ENCODE measurements at places on chromosomes 7 and 10.

GRCh38 chr10:128084364-128084763 is 41.9 kb downstream of the MKI67 start:
- DNase-seq = no peak

GRCh38 chr10:110068780-110069179 is 61.0 kb downstream of the ADD3 start:
- DNase-seq = no peak

- no peak for DNase-seq
Observed at GRCh38 chr10:87671139-87671815, 11.6 kb downstream of the PAPSS2 start.

- no peak for DNase-seq
Observed at GRCh38 chr10:97676770-97677581, 10.1 kb downstream of the AVPI1 start.

DNA sequence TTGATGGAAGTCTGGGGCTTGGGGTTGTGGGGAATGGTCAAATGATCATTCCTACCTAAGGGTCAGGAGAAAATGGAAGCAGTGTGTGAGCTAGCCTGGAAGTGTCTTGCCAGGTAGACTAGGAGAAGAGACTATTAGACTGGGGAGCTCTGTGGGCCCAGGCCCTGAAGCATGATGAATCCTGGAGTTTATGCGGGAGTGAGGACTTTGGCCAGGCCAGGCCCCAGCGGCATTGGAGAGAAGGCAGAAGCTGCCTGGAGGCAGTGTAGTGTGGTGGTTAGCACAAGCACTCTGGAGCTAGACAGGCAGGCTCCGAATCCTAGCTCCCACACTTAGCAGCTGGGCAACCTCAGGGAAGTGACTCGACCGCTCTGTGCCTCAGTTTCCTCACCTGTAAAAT is 29.3 kb downstream of the ZMIZ1 start:
- no peak for DNase-seq

- no peak for DNase-seq
Observed at GRCh38 chr7:20199015-20199737, 18.0 kb downstream of the MACC1 start.

DNA sequence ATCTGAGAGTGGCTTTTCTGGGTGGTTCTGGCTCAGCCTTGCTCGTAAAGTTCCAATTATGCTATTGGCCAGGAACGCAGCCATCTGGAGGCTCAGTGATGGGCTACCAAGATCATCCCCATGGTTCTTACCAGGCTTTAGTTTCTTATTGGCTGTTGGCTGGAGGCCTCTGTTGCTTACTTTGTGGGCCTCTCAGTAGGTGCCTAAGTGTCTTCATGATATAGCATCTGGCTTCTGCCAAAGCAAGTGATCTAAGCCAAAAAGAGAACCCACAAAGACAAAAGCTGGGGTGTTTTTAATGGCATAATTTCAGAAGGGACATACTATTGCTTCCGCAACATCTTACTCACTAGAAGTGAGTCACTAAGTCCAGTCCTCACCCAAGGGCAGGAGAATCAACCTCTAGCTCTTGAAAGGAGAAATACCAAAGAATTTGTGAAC is 132.0 kb upstream of the MDFIC start:
- DNase-seq = no peak

GRCh38 chr10:6069081-6069931 is 7.1 kb upstream of the IL2RA start:
- DNase-seq = no peak

DNA sequence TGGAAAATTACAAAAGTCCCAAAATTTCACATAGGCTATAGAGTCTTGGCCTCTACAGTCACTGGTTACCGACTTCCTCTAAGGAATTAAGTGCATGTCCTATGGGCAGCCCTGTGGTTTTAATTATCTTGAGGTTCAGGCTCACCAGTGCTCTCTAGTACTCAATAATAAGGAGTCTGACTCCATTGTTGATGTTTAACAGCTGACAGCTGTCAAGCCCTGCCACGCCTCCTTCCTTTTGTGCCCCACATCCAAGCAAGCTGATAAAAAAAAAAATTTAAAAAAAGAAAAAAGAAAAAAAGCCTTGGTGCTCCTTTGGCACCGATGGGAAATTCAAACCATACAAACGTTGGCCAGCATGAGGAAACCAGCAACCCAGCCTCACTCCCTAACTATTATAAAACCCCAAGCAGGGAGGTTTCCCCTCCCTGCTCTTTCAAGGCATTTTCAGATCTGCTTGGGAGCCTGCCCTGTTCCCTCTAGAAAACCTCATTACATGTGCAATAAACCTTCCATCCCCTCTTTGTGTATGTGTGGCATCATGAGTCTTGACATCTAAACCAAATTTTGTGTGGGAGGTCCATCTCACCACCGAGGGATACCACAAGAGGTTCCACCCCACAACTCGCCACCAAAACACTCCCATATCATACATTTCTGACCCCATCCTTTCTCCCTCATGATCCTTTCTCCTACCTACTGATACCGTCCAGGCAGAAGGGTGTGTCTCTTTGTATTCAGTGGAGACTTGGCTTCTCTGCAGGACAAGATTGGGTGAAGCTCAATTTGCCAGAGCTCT is 70.9 kb upstream of the CCDC71L start:
- DNase-seq = no peak

GRCh38 chr7:49166441-49166840 is 242.1 kb downstream of the CDC14C start:
- no peak for DNase-seq

DNA sequence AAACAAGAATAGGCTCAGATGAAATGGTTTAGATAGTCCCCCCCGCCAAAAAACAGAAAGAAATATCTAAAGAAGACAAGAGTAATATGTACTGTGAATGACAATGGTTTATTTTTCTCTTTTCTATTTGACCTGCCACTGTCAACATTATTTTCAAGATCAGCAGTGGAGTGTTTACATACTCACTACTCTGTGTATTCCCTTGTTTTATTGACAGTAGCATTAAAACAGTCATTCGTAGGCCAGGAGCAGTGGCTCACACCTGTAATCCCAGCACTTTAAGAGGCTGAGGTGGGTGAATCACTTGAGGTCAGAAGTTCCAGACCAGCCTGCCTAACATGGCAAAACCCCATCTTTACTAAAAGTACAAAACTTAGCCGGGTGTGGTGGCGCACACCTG is 245.3 kb upstream of the SLC26A5 start:
- DNase-seq = no peak
